SK-MEL-5 (cell line): ENCODE measurements at places on chromosomes 16 and 17.

DNA sequence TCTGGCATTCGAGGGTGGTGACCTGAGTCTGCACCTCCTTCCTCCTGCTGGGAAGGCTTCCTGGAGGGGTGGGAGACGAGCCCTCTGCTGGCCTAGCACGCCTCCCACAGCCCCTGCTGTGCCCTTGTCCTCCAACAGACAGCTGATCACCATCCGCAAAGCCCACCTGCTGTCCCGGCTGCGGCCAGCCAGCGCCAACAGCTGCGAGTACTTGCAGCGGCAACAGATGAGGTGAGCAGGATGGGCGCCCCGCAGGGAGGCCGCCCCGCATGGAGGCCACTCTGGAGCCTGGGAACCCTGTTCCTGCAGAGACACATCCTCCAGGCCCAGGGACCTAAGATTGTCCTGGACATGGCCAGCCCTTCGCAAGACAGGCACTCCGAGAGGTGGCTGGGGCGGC is 21.6 kb downstream of the UBALD1 start:
- no peak for DNase-seq

DNA sequence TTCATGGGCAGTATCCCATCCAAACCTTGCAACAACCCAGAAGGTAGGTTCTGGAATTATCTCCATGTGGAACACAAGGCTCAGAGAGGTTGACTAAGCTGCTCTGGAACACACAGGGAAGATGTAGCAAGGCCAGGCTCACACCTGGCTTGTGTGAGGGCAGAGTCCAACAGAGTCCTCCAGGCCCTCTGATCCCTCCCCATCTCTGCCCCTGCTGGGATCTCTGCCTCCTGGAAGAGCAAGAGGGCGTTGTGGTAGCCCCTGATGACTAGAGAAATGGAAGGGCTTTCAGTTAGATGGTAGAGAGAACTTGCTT is 7.0 kb upstream of the PPP1R1B start:
- DNase-seq: no peak

- no peak for DNase-seq
Measured at GRCh38 chr17:4344926-4345325, 21.5 kb downstream of the UBE2G1 start.

GRCh38 chr16:8682551-8683259 is 8.3 kb downstream of the ABAT start:
- DNase-seq: no peak

DNA sequence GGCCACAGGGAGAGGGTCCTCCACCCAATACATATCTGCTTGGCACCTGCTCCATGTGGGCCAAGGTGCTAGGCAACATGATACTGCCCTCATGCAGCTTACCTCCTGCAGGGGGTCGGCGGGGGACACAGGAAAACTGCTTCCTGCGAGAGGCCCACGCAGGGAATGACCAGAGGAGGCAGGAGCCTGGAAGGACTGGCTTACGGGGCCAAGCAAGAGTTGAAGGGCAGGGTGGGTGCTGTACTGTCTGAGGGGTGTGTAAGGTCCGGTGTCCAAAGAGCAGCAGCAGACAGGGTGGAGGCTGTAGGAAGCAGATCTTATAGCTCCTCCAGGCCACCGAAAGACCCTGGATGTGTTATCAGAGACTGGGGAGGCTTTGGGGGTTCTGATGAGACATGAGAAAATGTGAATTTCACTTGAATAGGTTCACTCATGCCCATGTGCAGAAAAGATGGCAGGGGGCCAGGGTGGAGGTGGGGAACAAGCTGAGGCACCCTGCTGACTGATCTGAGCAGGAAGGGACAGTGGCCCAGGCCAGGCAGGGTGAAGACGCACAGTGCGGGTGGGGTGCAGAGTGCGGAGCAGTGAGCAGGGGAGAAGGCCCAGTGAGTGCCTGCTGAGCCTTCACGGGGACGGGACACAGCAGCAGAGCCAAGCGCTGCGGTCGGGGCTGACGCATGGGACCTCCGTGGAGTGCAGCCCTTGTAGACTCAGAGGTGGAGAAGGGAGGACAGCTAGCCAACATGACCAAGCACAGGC is 8.3 kb downstream of the FLCN start:
- DNase-seq: no peak

DNA sequence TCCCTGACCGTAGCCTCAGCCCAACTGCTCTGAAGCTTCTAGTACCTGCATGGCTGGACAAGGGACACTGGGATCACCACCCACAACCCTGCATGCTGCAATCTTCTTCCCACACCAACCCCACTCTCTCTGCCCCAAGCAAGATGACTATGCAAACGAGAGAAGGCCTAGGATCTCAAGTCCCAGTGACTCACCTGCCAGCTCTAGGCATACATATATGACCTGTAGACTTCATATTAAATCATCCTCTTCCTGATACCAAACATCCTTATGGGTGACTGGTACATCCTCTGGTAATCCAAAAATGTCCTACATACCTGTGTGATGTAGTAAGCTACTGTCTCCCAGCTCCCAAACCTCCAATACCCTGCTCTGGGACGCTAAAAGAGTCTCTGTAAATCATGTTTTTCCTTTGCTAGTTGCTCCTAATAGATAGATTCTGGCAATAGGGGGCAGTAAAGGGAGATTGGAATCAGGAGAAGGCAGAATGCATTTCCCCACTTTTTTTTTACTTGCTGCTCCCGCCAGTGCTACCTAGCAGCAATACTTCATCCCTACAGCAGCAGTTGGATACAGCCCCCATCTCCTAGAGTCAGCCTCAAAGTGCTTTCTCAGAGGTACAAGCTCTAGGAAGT is 43.4 kb upstream of the SOX9 start:
- peak; percentile 57 for DNase-seq
